ENCODE measurements at places on chromosomes 2 and 18.

DNA sequence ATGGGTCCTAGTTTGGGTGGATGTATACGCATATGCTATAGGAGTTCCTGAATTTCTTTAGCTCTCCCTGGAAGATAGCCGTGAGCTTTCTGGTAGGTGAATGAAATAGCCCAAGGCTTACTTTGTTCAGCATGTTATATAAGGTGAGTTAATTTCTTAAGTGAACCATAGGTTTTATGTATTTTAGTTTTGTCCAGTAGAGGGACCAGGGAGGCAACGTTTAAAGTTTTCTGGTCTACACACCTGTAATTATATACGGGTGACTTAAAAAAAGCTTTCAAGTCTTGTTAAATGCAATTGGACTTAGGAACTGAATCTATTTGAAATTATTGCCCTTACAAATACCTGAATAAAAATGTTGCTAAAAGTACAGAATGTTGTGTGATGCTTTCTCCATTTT lies 402.5 kb upstream of the DDX18 start:
- DNase-seq = no peak

DNA sequence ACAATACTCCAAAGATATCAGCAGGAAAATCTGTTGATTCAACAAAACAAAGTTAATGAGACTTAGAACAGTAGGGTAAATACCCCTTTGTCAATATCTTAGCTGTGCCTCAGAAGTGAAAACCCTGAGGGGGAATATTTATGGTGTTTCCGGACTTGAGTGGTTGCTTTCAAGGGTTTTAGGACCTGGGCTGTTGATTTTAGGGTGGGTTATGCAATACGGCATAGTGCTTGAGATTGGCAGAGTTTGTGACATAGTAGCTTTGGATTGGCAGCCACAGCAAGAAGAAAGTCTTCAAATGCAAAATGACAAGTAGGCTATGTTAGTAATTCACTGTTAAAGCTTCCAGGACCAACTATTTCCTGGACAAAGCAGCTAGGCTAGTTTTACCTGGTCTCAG lies 826.3 kb upstream of the CDH2 start:
- no peak for DNase-seq

DNA sequence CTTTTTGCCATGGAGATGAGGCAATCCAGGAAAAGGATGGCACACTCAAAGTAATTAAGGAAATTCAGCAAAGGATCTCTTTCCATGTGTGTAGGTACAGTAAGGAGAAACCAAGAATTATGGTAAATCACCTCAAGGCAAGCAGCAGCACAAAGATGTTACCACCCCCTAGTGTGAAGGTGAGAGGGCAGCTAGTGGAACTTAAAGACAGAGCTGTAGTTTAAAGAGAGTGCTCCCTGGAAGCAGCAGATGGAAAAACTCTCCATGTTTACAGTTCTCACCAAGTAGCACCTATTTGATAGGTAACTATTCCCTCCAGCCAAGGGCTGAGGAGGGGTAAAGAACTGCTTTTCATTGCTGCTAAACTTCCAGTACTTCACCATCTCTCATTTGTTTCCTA lies 860.4 kb upstream of the CRIM1 start:
- no peak for DNase-seq

GRCh38 chr2:39725401-39725800 lies 53.7 kb downstream of the THUMPD2 start:
- DNase-seq = no peak

GRCh38 chr2:234496835-234497593 lies at the start of gene ARL4C:
ARL4C (minus strand) TSS chr2:234497081; CDS start chr2:234496586, 495 bp downstream.
- peak; percentile 55 for DNase-seq

GRCh38 chr2:176446718-176447414 lies 177.6 kb downstream of the MTX2 start:
- no peak for DNase-seq

- no peak for DNase-seq
Measured at GRCh38 chr2:62686012-62686685, 19.4 kb upstream of the EHBP1 start.

GRCh38 chr2:10042301-10043161 lies 819 bp upstream of the KLF11 start:
- DNase-seq = peak; percentile 28

DNA sequence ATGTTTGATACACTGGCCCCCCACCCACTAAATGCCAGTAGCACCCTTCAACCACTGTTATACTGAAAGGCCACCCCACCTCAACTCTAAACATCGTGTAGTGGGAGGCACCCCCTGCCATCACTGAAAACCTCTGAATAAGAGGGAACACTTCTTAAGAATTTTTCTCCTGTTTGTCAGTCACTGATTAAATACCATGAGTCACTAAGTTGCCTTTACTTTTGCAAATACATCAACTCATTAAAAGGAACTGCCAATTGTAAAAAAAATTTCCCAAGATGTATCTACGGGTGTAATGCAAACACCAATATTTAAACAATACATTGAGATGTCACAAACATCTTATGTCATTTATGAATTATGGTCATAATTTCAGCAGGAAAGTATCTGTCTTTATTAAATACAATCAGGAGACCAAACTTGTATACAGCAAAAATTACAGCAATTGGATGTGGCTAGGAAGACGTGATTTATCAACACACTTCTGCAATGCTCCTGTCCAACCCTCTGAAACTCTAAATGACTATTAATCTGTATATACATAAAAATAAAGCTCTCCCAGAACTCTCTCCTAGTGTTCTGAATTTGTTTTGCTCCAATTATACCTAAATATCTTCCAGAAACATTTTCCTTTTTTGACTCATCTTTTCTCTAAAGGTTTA lies 144.1 kb upstream of the STK17B start:
- DNase-seq = no peak
